ENCODE measurements at places on chromosomes 2 and 18.

GRCh38 chr2:61834893-61835292, 19.0 kb downstream of the FAM161A start:
- no peak for DNase-seq

DNA sequence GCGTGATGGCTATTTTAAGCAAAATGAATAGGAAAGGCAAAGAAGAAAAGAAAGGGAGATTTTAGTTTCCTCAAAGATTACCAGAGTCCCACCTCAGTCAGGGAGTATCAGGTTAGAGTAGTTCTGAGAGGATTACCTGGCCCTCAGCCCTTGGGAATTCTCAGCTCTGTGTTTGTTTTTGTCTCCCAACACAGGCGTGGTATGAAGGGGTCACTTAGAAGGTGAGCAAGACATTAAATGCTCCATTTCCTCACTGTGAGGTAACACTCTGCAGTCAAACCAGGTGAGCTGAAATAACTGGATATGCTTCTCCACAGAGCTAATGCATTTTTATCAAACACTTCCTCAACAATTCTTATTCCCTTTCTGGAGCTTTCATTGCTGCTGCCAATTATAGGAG, 232.2 kb downstream of the IKZF2 start:
- no peak for DNase-seq

GRCh38 chr2:188248513-188248912, 43.2 kb upstream of the GULP1 start:
- DNase-seq: no peak

GRCh38 chr2:157572725-157573124, 55.9 kb downstream of the ACVR1C start:
- peak; percentile 16 for DNase-seq

DNA sequence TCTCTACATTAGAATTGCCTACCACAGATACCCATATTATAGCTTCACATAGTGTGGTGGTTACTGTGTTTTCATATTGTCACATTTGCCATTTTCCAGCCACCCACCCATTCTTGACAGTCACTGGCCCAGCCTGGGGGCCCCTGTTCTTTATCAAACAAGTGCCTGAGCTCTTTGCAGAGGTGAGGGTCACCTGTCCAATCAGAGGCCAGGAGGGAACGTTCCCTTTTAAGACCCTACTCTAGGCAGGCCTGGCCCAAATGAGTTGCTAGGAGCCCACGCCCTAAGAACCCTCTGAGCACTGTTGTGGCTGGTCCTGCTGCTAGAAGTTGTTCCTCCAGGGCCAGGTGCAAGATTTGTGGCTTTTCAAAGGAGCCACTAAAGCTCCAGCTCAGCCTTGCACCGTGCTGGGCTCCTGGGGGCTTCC, 5.2 kb downstream of the IL37 start:
- no peak for DNase-seq

DNA sequence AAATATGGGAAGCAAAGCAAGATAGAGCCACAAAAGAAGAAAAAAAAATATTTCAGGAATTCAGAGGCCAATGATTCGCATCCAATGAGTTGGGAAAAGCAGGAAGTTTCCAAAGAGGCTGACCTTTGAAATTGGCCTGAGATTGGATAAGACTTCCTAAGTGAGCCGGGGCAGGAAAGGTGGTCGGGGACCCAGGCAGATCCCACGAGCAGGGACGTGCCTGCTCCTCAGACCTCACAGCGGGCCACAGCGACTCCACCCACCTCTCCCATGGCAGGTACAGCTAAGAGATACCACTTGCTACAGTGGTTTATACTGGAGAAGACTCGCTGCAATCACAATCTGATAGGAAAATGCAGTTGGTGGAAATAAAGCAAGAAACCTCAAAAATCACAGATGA, 102.8 kb upstream of the SALL3 start:
- no peak for DNase-seq

- no peak for DNase-seq
These were observed 119.8 kb downstream of the RTTN start for GRCh38 chr18:70085641-70086040.

All from NCI-H1694 (cell line).